ENCODE measurements at places on chromosomes 7 and 10.

DNA sequence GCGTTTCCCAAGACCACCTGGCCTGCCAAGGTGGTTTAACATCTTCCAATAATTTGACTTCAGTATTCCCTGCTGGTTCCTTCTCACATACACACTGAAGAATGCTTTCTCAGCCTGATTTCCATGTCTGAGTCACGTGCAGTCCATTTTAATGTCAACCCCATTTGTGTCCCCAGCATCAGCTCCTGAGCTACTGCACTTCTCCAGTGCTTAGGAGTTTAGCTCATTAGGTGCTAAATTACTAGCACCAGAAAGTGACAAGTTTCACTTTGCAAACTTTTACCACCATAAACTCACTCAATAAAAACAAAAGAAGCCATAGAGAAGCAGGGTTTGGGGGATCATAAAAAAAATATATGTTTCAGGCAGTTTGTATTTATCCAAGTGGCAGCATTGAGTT lies 279.3 kb upstream of the SORCS1 start:
- DNase-seq, result no peak

- no peak for DNase-seq
These were observed 78.5 kb downstream of the ZMIZ1 start for GRCh38 chr10:79147306-79147705.

DNA sequence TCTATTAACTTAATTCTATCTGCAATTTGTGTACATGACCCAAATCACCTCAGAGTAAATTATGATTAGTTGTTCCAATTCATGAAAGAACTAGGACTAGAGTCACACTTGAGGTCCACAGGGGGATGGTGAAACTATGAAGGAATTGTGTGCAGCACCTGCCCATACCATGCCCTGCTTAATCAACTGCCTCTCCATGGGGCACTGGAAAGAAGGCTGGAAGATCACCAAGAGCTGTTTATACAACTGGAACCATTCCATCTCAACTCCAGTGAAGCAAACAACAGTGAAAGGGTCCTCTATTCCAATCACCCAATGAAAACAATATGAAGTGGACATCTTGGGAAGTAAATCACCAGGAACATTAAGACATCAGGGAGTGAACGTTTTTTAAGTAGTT lies 98.7 kb upstream of the SEMA3D start:
- no peak for DNase-seq

GRCh38 chr7:34451183-34451582 lies 206.8 kb upstream of the NPSR1 start:
- no peak for DNase-seq

- DNase-seq, result no peak
These were observed 12.7 kb upstream of the PAPSS2 start for GRCh38 chr10:87646935-87647334.
